ENCODE measurements at places on chromosomes 2 and 18.

DNA sequence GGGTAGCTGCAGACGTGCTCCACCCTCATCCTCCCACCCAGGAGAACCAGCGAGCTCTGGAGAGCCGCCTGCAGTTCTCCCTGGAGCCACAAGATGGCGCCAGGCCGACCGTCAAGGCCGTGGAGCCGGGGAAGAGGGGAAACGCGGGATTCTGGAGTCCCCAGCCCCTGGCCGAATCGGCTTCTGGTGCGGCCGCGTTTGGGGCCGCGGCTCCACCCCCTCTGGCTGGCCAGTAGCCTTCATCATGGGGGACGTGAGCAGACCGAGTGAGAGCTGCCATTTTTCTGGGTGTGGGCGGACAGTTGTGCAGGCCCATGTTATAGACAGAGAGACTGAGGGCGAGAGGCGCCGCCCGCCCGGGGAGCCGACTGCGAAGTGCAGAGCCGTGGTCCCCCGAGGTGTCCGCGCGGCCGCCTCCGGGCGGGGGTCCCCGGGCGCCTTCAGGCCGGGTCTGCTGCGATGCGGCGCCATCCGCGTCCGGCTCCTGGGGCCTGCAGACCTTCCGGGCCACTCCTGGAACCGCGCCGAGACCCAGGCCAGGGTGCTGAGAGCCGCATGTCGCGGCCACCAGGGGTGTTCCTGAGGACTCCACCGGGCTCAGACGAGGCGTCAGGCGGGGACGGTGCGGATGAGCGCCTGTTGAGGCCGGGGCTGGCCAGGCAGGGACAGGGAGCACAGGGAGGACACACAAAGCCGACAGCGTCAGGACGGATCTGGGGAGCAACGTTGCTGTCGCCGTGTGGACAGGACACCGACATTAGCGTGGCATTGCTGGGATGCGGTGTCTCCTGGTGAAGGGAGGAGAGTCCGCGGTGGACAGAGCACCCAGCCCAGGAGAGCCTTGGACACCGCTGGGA lies 418.2 kb upstream of the HS6ST1 start:
- DNase-seq: peak; percentile 73
- no peaks in the 10 kb centered on the region for H3K27me3 ChIP-seq
- H3K4me1 ChIP-seq: peaks cover 50% of the 10 kb centered on the region
- H3K4me3 ChIP-seq: peak overlapping the region; percentile 57
- peak overlapping the region; percentile 83 for H3K27ac ChIP-seq

- H3K4me1 ChIP-seq: peaks cover 10% of the 10 kb centered on the region
- DNase-seq: no peak
- no peak overlapping the region for H3K4me3 ChIP-seq
- no peaks in the 10 kb centered on the region for H3K36me3 ChIP-seq
- no peaks in the 10 kb centered on the region for H3K27me3 ChIP-seq
- H3K27ac ChIP-seq: no peak overlapping the region
Observed at GRCh38 chr2:237213315-237214022, 127.8 kb downstream of the COPS8 start.

- DNase-seq: no peak
- peaks cover 8% of the 10 kb centered on the region for H3K36me3 ChIP-seq
- H3K27me3 ChIP-seq: no peaks in the 10 kb centered on the region
- no peaks in the 10 kb centered on the region for H3K4me1 ChIP-seq
- H3K4me3 ChIP-seq: no peak overlapping the region
Observed at GRCh38 chr2:165079432-165079831, 124.1 kb upstream of the SLC38A11 start.

- H3K4me3 ChIP-seq: no peak overlapping the region
- peak overlapping the region; percentile 92 for H3K27ac ChIP-seq
- H3K36me3 ChIP-seq: no peaks in the 10 kb centered on the region
- DNase-seq: no peak
Observed at GRCh38 chr2:149070681-149071320, 32.3 kb downstream of the LYPD6B start.

- no peaks in the 10 kb centered on the region for H3K27me3 ChIP-seq
- no peak overlapping the region for H3K4me3 ChIP-seq
- no peak for DNase-seq
- no peak overlapping the region for H3K27ac ChIP-seq
Observed at GRCh38 chr2:53740170-53740569, 27.4 kb upstream of the CHAC2 start.

GRCh38 chr2:187349326-187349944 lies 98.6 kb downstream of the CALCRL start:
- H3K27me3 ChIP-seq: no peaks in the 10 kb centered on the region
- H3K27ac ChIP-seq: no peak overlapping the region

GRCh38 chr2:204298404-204298803 lies 246.9 kb upstream of the PARD3B start:
- peaks cover 9% of the 10 kb centered on the region for H3K4me1 ChIP-seq
- H3K36me3 ChIP-seq: no peaks in the 10 kb centered on the region
- no peak overlapping the region for H3K4me3 ChIP-seq
- no peak overlapping the region for H3K27ac ChIP-seq

- H3K36me3 ChIP-seq: no peaks in the 10 kb centered on the region
- no peak for DNase-seq
- no peak overlapping the region for H3K4me3 ChIP-seq
- H3K27ac ChIP-seq: peak overlapping the region; percentile 97
Observed at GRCh38 chr2:43109261-43109743, 117.1 kb downstream of the ZFP36L2 start.

- H3K4me1 ChIP-seq: peaks cover 54% of the 10 kb centered on the region
- no peak for DNase-seq
- peaks cover 66% of the 10 kb centered on the region for H3K27me3 ChIP-seq
- H3K36me3 ChIP-seq: peaks cover 6% of the 10 kb centered on the region
- H3K4me3 ChIP-seq: peak overlapping the region; percentile 28
Observed at GRCh38 chr2:218895326-218895725, 14.7 kb downstream of the WNT10A start.

DNA sequence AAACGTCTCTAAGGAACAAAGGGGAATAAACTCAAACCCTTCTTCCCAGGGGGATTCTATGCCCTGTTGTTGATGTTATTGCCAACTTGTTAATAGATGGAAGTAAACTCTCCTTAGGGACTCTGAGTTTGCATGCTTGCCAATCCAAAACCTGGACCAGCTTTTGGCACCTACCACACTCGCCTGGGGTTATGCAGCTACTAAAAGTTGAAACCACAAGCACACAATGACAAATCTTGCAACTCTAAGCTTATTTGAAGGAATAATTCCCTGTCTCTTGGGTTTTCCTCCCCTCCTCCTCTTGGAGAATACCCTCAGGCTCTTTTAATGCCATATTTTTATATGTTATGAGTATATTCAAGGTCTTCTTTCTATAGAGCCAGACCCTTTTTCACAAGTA lies 484.1 kb downstream of the FBXO15 start:
- peaks cover 25% of the 10 kb centered on the region for H3K27me3 ChIP-seq
- H3K27ac ChIP-seq: no peak overlapping the region
- H3K4me3 ChIP-seq: no peak overlapping the region
- no peaks in the 10 kb centered on the region for H3K36me3 ChIP-seq
- DNase-seq: no peak

DNA sequence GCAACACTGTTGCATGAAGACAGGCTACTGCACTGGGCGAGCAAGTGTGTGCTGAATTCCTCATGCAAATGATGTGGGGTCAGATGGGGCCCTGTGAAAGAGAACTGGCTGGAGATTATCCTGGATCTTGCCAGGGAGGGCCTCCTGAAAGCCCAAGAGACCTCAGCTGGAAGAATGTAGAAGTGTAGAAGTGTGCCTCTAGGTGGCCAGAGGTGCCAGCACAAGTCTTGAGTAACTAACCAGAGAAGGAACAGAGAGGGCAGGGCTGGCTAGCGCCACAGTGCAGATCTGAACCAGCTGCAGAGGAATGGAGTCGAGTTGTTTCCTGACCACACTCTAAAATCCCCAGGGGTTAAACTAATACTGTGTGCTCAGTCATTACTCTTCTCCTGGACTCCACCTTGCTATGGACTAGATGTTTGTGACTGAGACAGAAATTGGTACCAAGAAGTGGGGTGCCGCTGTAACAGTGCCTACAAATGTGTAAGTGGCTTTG lies 399.3 kb downstream of the LRATD1 start:
- H3K4me3 ChIP-seq: no peak overlapping the region
- no peaks in the 10 kb centered on the region for H3K4me1 ChIP-seq
- no peak for DNase-seq
- H3K27ac ChIP-seq: no peak overlapping the region

GRCh38 chr2:158414538-158414937 lies 42.0 kb downstream of the CCDC148 start:
- no peak for DNase-seq
- no peak overlapping the region for H3K4me3 ChIP-seq
- peaks cover 9% of the 10 kb centered on the region for H3K36me3 ChIP-seq
- peaks cover 14% of the 10 kb centered on the region for H3K4me1 ChIP-seq

GRCh38 chr18:74748809-74749208 lies 151.1 kb downstream of the ZNF407 start:
- no peak overlapping the region for H3K27ac ChIP-seq
- no peaks in the 10 kb centered on the region for H3K27me3 ChIP-seq
- H3K36me3 ChIP-seq: peaks cover 15% of the 10 kb centered on the region
- H3K4me3 ChIP-seq: no peak overlapping the region

DNA sequence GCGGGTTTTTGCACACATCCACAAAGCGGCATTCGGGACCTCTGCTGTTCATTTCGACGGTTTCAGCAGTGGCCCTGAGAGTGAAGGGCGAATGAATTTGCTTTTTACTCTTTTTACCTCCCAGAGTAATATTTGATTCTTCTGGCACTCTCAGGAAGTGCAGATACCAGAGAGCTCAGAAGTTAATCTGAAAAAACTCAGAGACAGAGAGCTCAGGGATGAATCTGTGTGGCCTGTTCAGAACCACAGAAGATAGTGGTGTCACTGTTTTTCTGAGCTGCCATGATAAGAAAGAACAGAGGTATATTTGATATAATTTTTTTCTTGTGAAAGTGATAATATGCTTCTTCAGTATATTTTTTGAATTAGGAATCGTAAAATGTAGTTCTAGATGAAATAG lies 129.3 kb downstream of the MBP start:
- no peak overlapping the region for H3K27ac ChIP-seq
- H3K4me1 ChIP-seq: peaks cover 6% of the 10 kb centered on the region
- DNase-seq: no peak
- no peaks in the 10 kb centered on the region for H3K36me3 ChIP-seq
- no peak overlapping the region for H3K4me3 ChIP-seq

DNA sequence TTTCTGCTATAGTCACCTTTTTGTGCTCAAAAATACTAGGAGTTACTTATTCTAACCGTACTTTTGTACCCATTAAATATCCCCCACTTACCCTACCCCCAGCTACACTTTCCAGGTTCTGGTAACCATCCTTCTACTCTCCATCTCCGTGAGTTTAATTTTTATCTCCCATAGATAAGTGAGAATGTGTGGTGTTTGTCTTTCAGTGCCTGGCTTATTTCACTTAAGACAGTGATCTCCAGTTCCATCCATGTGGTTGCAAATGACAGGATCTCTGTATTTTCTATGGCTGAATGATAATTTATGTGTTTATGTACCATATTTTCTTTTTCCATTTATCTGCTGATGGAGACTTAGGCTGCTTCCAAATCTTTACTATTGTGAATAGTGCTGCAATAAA lies 323.3 kb downstream of the ZNF804A start:
- H3K36me3 ChIP-seq: peaks cover 9% of the 10 kb centered on the region
- no peak for DNase-seq
- no peaks in the 10 kb centered on the region for H3K27me3 ChIP-seq
- peaks cover 3% of the 10 kb centered on the region for H3K4me1 ChIP-seq
- no peak overlapping the region for H3K4me3 ChIP-seq

DNA sequence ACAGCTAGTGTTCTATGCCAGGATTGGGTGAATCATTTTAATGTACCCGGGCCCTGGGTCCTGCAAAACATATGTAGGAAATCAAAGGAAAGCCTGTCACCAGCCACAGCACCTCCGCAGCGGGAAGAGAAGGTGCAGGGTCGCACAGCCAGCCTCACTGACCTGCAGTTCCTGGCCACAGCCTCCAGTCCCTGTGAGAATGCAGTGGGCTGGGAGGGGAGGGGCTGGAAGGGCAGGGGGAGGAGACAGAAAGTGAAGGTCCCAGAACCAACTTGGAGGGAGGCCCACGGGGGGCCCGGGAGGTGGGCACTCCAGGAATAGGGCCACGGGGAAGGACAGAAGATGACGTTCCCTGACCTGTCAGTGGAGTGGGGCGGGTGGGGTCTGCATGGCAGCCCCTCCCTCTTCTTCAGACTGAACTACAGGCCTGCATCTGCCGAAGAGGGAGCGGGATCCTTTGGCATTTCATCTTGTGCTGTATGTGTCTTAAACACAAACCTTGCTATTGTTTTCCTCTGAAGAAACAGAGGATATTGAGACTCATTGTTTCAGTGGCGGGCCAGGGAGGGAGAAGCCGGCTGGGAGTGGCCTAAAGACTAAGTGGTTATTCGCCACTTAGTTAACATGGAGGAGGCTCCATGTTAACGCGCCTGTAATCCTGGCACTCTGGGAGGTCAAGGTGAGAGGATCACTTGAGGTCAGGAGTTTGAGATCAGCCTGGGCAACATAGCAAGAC lies 7.5 kb downstream of the MAL start:
- H3K4me1 ChIP-seq: peaks cover 5% of the 10 kb centered on the region
- no peak for DNase-seq
- H3K36me3 ChIP-seq: no peaks in the 10 kb centered on the region
- H3K27me3 ChIP-seq: peaks cover 55% of the 10 kb centered on the region
- H3K27ac ChIP-seq: no peak overlapping the region

- DNase-seq: no peak
- no peak overlapping the region for H3K27ac ChIP-seq
- H3K27me3 ChIP-seq: peaks cover 34% of the 10 kb centered on the region
- H3K4me3 ChIP-seq: no peak overlapping the region
Observed at GRCh38 chr2:95374921-95375471, 27.5 kb upstream of the FAHD2A start.

- no peak overlapping the region for H3K27ac ChIP-seq
- H3K27me3 ChIP-seq: peaks cover 2% of the 10 kb centered on the region
- no peaks in the 10 kb centered on the region for H3K4me1 ChIP-seq
- no peaks in the 10 kb centered on the region for H3K36me3 ChIP-seq
- H3K4me3 ChIP-seq: no peak overlapping the region
Observed at GRCh38 chr2:109422071-109422757, 191.6 kb downstream of the SEPTIN10 start.

GRCh38 chr2:207694811-207695281 lies 16.6 kb upstream of the CCNYL1 start:
- H3K27ac ChIP-seq: no peak overlapping the region
- DNase-seq: no peak
- no peak overlapping the region for H3K4me3 ChIP-seq

DNA sequence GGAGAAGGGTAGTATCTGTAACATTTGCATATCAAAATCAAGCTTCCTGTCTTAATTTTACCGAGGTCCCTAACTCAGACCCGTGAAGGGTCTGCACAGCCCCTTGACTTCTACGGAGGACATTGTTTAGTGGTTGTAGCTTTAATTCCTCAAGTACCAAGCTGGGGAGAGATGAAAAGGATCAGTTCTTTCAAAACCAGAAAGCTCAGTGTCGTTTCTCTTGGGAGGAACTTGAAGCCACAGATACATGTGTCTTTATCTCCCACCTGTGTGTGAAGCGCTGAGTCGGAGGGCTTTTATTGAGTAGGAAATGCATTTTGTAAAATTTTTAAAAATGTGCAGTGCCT lies 263.6 kb downstream of the GBX2 start:
- DNase-seq: no peak
- no peak overlapping the region for H3K27ac ChIP-seq
- peaks cover 4% of the 10 kb centered on the region for H3K36me3 ChIP-seq
- H3K27me3 ChIP-seq: no peaks in the 10 kb centered on the region

GRCh38 chr2:27857417-27858172 lies 32.6 kb downstream of the RBKS start:
- no peak overlapping the region for H3K27ac ChIP-seq
- H3K4me3 ChIP-seq: no peak overlapping the region
- no peaks in the 10 kb centered on the region for H3K27me3 ChIP-seq
